ENCODE measurements at places on chromosomes 12 and 14.
A peak's percentile ranks its signal among the peaks of the same experiment; 100 is the strongest.

DNA sequence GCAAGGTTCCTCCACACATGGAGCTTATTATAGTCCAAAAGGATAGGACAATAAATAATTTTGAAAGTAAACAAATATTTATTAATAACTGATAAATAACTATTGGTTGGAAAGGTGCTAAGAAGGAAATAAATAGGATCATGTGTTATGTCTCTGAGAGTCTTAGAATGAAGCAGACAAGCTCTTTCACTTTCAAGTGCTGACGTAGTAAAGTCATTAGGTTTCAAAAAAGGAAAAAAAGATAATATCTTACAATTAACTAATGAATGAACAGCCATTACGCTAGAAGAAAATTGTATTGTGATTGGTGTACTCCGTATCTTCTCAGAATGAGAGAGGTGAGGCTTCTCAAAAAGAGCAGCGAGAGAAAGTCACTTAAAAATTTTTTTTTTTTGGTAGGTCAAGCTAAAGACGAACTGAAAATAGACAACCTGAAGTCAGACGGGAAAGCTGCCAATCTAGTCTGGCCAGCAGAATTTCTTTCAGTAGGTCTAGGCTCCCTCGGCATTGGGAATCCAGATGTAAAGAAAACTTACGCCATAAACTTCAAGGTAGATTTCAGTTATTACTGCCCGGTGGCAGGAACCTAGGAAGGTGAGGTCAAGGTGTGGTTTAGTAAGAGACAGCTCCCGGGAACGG, 583 bp upstream of the LEMD3 start:
- DNase-seq = no peak

DNA sequence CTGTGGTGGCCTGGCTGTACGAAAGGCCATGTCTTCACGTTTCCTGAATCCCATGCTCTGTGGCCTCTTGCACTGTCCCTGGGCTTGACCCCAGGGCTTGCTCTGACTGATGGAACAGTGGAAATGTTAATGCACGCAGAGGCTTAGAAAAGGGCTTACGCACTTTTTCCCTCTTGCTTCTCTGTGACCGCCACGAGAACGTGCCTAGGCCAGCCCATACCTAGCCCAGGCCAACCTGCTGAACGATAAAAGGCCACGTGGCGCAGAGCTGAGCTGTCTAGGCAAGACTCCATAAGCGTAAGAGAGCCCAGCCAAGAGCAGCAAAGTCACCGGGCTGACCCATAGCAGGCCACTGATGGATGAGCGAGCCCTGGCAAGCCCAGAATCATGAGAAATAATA, 18.3 kb downstream of the TTC7B start:
- DNase-seq = no peak

DNA sequence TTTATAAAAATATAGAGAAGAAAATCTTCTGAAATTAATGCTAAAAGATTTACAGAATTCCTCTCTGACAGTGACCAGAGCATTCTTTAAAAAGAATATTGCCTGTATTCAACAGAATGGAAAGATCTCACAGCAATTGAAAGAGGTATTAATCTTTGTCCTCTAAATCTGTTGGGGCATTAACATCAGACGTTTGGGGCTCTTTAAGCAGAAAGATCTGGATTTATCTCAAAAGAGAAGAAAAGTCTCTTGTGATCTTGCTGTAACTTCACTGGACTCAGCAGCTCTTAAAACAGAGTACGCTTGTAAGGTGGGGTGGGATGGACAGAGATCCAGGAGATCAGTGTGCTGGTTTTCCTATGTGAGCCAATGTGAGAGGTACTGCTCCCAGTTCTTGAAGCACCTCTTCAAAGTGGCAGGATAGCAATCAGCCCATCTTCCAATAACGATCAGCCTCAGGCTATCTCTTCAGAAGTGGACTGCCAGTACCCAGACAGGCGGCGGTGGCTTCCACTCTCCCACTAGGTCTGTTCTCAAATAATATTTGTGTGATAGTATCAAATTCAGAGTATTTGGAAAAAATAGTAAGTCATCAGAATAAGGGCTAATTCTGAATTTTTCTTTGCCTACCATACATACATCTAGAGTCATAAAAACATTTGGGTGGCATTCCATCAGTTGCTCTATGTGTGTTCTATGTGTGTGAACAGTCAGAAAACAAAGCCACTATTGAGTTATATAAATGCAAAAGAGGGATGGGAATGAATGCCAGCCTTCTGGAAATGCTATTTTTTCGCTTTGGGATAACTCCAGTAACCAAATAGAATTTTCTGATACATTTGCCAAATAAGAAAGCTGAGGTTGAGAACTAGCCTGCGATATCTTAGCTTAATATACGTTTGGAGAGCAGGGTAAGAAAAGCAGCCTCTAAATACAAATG, 237.4 kb upstream of the RGS6 start:
- no peak for DNase-seq

- no peak for DNase-seq
Observed at GRCh38 chr12:51199366-51199945, 18.4 kb downstream of the POU6F1 start.

- DNase-seq = peak; percentile 10
Observed at GRCh38 chr12:62817556-62818271, 117.2 kb downstream of the PPM1H start.

GRCh38 chr14:34496679-34497513, 34.9 kb upstream of the SPTSSA start:
- peak; percentile 90 for DNase-seq

DNA sequence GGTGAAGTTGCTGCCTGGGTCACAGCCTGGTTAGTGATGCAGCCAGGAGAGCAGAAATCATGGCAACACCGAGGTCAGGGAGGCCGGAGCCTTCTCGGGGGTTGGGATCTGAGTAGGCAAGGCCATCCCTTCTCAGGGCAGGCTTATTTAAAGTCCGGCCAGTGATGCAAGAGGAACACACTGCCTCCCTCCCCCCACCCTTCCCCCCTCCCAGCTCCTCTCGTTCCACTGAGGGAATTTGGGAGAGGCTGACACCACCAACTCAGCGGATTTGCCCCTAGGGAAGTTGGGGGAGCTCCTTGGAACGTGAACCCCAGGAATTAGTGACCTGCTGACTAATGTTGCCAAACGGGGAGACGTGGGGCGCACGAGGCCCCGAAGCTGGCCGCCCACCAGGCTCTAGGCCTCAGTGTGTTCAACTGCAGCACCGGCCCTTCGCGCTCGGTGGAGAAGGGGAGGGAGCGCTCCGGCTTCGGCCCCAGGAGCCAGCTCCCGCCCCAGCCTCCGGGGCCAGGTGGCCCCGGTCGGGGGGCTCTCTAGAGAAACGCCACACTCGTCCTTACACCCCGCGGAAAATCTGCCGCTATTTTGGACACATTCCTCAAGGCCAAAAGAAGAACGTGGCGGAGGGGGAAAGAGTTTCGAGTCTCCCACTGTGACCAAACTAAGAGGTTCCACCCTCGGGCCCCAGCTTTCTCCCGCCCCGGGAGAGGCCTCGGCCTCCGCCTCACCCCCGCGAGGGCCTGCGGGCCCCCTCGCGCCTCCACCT, 1.6 kb downstream of the CTDSP2 start:
- DNase-seq = peak; percentile 91

GRCh38 chr14:67240168-67240932, 885 bp upstream of the PALS1 start:
- peak; percentile 64 for DNase-seq

DNA sequence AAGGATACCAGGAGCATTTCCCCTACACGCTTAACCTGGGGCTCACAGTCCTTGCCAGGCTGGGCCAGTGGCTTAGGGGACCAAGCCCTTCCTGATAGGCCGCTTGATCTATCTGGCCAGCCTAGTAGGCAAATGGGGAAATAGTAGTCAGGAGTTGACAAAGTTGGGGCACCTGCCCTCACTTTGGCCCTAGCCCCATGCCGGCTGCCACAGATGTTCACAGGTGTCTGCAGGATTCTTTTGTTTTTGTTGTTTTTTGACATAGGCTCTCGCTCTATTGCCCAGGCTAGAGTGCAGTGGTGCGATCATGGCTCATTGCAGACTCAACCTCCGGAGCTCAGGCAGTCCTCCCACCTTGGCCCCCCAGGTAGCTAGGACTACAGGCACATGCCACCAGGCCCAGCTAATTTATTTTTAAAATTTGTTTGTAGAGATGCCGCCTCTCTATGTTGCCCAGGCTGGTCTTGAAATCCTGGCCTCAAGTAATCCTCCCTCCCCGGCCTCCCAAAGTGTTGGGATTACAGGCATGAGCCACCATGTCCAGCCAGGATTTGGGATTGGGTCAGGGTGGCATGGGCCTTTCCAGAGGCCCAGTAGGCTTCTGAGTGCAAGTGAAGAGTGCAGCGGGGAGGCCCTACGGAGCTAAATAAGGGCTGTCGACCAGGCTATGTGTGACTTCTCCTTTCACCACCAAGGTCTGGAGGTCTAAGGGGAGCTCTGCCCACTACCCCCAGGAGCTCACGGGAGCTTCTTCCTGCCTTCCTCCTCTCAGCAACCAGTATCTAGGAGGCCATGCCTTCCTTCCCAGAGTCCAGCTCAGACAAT, 15.5 kb upstream of the HDAC7 start:
- no peak for DNase-seq

GRCh38 chr14:70186900-70187451, 1.8 kb downstream of the SLC8A3 start:
- DNase-seq = peak; percentile 19
